CD4-positive, alpha-beta T cell treated with Interleukin-1 beta for 1 hour (primary cell): ENCODE measurements at places on chromosomes 16 and 17.

DNA sequence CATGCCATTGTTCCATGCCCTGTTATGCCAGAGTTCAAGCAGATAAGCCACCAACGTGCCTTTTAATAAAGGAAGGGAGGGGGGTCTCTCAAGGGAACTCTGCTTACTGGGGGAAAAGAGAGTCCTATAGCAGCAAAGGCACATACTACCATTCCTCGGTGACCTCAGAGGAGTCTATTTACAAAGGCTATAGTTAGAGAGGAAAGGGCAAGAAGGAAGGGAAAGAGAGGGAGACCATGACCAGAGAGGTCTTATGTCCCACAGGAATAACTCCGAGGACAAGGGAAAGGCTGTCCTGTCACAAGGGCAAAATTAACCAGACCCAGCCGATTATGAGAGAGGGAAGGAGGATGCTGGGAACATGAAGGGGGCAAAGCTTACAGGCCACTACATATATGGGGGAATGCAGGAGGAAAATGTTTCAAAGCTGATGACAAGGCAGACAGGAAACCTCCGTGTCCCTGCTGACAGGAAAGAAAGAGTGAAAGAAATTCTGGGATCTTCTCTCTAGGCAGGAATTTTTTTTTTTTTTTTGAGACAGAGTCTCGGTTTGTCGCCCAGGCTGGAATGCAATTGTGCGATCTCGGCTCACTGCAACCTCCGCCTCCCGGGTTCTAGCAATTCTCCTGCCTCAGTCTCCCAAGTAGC lies 51.5 kb downstream of the HIC1 start:
- no peak for DNase-seq

DNA sequence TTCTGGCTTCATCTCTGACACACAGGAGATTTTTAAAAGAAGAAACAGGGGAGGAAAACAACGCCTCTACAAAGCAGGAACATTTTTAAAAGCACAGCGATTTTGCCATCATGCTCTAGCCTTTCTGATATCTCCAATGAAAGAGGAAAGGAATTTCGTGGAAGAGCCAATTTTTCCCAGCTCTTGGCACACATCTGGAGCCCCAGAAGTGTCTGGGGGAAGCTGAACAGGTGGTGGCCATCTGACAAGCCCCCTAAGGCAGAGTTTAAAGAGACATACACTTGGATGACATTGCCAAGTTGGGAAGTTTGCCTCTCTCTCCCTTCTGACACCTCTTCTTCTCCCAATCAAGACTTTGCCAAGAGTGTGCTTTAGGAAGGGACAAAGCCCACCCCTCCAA lies 82.1 kb downstream of the CCT6B start:
- no peak for DNase-seq

DNA sequence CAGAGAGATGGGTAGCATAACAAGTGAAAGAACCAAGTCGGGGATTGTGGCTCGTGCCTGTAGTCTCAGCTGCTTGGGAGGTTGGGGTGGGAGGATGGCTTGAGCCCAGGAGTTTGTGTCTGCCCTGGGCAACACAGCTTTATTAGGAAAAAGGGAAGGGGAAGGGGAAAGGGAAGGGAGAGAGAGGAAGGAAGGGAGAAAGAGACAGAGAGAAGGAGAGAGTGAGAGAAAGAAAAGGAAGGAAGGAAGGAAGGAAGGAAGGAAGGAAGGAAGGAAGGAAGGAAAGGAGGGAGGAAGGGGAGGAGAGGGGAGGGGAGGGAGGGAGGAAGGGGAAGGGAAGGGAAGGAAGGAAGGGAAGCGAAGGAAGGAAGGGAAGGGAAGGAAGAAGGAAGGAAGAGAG lies 33.3 kb downstream of the CENPV start:
- DNase-seq = no peak

- DNase-seq = no peak
These were observed 277.0 kb downstream of the WWOX start for GRCh38 chr16:78376452-78376851.

GRCh38 chr17:73250851-73251640 lies 10.6 kb downstream of the CPSF4L start:
- no peak for DNase-seq

DNA sequence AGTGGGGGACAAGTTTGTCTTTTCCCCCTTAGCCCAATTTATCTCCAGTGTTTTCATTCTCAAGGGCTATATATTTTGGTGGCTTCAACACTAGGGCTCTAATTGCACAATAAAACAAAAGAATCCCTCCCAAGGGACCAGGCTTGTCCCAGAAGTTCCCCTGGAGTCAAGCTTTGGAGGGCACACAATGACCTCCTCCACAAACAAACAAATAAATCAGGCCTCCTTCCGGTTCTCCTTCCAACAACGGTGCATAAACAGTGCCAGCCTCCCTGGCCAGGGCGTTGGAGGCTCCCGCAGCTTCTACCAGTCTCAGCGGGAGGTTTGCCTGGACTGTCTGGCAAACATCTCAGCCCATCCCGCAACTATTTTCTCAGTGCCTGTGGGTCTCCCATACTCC lies 188.0 kb upstream of the FOXF1 start:
- no peak for DNase-seq

DNA sequence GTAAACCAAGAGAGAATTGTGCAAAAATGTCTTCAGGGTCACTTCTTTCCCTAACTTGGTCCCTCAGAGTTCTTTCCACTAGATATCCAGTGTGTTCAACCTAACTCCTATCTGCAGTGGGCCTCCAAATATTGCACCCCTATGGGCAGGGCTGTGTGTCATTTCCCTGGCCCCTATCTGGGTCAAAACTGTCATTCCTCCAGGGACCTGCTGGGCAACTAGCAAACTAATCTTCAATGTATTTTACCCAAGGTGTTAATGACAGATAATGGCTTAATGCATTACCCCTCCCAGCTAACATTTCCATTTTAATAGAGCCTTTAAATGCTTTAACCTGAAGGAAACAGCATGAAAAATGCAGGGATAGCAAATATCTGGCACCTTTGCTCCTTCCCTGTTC lies 25.8 kb upstream of the SKAP1 start:
- DNase-seq = no peak

- no peak for DNase-seq
These were observed 9.4 kb downstream of the MAP3K14 start for GRCh38 chr17:45307290-45308015.

DNA sequence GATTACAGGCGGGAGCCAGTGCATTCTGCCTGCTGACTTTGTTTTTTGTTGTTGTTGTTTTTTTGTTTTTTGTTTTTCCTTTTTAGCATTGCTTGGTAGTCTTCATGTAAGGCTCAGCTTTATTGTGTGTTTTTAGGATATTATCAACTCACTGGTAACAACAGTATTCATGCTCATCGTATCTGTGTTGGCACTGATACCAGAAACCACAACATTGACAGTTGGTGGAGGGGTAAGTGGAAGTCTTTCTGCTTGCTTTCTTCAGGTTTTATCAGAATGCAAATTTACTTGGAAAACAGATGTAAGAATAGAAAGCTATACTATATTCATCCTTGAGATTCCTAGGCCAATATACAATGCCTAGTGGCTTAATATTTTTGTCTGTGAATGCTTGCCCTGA lies 3.3 kb upstream of the CMTM1 start:
- no peak for DNase-seq

GRCh38 chr16:11780991-11781680 lies 15.9 kb downstream of the ZC3H7A start:
- DNase-seq = no peak

DNA sequence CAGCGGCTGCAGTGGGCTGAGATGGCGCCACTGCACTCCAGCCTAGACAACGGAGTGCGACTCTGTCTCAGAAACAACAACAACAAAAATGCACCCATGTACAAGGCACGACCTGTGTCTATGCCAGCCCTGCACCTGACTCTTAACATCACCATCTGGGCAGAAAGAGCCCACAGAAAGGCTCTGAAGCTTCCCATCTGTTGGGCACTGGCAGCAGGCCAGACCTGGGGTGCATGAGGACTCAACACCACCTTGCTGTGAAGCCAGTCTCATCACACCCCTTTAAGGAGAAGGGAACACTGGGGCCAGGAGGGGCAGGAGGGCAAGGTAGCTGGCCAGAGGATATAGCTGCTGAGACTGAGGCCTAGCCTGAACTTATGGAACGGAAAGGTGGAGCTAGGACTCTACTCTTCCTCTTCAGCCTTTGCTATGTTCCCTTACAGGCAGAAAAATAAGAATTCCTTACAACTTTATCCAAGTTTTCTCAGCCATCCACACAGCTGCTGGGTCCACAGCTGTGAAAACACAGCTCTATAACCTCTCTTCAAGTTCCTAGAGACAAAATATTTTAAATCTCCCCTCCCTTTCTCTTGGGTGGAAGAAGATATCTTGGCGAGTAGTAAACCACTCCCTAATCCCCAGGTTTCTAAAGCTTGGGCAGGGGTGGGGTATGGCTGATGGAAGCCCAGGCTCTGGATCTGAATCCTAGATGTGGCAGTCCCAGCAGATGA lies 2.8 kb downstream of the ELOB start:
- DNase-seq = no peak
